ENCODE measurements at places on chromosomes 13 and 19. TPM values are rescaled to one million over a fixed set of nuclear protein-coding genes. Genes with fewer than 3 reads are reported as not detected.

Gene ZNF708
- polyA plus RNA-seq, result 1.7 TPM

Gene PEAK3
- polyA plus RNA-seq, result 0.19 TPM

Gene CAPS
- polyA plus RNA-seq, result 4.9 TPM

DNA sequence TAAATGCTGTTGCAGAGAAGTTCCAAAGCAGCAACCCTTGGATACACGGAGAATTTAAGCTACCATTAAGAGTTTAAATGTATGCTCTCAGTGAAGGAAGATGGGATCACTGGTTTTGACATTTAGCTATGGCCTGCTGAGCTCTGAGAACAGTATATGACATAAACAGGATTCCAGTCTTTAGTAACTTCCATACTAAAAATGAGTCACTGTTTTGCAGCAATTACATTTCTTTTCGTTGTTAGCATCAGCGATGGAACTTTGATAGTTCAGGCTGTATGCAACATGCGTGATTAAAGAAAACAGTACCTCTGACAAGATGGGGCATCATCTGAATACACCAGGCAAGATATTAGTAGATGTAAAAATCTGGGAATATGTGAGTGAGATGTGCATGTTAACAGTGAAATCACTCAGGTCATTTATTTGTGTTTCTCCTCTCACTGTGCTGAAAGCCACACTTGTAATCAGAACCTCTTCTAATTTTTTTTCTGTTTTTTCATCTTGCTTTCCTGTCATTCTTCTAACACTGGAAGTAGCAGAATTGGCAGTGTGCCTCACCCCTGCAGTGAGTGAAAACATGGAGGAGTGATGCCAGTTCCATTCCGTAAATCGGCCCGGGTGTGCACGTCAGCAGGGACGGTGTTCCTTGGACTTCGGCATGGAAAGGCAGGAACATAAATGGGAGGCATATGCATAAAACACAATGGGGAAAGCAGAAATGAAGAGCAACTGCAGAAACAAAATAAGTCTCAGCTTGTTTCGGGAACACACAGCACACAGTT, 361.5 kb downstream of the OXGR1 start:
- no peaks in the 10 kb centered on the region for H3K27me3 ChIP-seq
- no peak overlapping the region for H3K27ac ChIP-seq
- DNase-seq, result no peak
- H3K4me3 ChIP-seq, result no peak overlapping the region
- H3K4me1 ChIP-seq, result no peaks in the 10 kb centered on the region

GRCh38 chr19:55348317-55349034, 6.0 kb downstream of the COX6B2 start:
- DNase-seq, result no peak
- H3K36me3 ChIP-seq, result peaks cover 14% of the 10 kb centered on the region
- peaks cover 6% of the 10 kb centered on the region for H3K4me1 ChIP-seq
- H3K27ac ChIP-seq, result no peak overlapping the region
- peaks cover 20% of the 10 kb centered on the region for H3K27me3 ChIP-seq

DNA sequence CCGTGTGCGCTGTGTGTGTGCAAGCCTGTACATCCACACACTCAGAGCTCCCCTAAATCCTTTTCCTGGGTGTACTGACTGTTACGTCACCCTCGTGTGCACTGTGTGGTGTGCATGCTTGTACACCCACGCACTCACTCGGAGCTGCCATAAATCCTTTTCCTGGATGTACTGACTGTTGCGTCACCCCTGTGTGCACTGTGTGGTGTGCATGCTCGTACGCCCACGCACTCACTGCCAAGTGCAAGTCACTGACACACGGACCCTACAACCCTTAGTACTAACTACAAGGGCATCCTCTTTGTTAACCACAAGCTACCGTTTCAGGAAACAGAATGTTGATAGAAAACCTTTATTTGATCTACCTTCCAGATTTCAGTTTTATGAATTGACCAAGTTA, 983.4 kb downstream of the EFNB2 start:
- DNase-seq, result no peak
- no peak overlapping the region for H3K27ac ChIP-seq
- H3K4me3 ChIP-seq, result no peak overlapping the region
- no peaks in the 10 kb centered on the region for H3K36me3 ChIP-seq

DNA sequence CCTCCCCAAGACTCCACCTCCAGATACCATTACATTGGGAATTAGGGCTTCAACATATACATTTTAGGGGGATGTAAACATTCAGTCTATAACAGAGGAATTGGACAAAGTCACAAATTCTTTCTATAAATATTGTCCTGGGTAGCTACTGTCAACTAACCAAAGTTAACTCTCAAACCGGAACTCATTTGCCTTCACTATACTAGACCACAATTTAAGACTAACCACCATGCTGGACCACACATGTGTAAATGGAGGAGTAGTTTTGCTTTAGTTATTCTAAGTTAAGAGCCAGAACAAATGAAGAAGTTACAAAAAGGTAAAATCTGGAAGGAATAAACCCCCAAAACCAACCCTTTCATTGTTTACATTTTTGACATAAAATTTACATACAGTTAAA, 222.8 kb downstream of the NDFIP2 start:
- H3K4me3 ChIP-seq, result no peak overlapping the region
- no peaks in the 10 kb centered on the region for H3K4me1 ChIP-seq
- no peak overlapping the region for H3K27ac ChIP-seq
